ENCODE measurements at places on chromosomes 3 and 15.

DNA sequence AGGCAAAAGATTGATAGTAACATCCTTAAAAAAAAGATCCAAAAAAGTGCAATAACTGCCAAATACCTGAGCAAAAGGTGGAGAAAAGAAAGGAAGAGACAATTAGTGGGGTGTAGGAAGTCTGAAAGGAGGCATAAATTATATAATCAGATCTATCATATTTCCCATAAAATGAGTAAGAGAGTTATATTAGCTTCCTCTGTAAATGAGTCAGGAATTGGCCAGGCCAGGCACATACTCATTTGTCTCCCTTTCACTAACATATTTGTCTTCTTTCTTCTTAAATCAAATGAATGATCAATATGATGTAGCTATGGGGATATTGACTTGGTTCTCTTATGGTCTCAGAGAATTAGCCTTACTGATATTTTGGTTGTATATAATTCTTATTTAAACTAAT is 292.3 kb upstream of the CADM2 start:
- no peak for DNase-seq

DNA sequence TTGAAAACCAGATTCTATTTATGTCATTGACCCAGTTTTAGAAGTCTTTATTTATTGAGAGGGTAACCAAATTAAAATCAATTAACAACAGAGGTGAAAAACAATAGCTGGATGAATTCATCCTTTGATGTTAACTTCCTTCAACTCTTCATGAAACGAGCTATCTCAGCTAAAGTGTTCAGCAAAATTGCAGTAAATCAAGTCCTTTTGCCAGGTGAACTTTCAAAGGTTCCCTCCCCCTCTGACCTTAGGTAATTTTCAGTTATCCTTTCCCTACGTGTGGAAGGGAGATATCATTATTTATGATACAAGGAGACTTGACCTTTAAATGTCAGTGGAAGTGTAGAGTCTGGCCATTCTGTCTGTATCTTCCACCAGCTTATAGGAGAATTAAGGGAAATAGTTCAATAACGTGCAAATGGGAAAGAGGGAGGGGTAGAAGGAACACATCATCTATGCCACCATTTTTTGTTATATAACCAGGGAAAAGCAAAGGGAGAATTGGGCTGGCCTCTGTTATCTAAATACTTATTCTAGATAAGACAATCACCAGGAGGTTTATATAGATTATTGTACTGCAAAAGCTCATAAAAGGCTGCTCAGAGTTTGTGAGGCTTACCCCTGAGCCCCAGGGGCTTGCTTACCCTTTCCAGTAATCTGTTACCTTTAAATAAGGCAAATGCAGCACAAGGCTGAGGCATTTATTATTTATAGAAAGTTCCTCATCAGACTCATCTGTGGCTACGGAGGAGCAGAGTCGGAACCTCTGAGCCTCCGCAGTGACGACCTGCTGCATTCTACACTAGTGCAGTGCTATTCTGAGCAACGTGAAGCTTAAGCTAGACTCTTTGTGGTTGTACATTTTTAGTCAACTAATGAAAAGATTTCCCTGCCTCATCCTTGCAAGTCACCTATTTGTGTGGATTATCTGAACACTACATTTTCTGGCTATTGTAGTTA is 97.7 kb upstream of the ZBED2 start:
- no peak for DNase-seq

DNA sequence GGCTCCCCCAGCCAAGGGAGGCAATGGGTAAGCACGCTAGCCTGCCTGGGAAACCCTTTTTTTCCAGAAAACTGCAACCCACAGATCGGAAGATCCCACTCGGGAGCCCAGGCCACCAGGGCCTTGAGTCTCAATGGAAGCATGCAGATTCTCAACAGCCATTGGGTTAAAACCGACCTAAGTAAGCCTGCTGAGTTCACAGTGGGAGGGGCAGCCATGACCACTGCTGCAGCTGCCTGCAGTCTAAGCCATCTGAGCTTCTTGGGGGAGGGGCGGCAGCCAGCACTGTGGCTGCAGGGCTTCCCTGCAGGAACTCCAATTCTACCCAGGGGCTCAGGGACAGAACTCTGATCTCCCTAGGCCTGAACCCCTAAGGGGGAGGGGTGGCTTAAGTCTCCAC is 82.0 kb downstream of the DPPA2 start:
- no peak for DNase-seq

DNA sequence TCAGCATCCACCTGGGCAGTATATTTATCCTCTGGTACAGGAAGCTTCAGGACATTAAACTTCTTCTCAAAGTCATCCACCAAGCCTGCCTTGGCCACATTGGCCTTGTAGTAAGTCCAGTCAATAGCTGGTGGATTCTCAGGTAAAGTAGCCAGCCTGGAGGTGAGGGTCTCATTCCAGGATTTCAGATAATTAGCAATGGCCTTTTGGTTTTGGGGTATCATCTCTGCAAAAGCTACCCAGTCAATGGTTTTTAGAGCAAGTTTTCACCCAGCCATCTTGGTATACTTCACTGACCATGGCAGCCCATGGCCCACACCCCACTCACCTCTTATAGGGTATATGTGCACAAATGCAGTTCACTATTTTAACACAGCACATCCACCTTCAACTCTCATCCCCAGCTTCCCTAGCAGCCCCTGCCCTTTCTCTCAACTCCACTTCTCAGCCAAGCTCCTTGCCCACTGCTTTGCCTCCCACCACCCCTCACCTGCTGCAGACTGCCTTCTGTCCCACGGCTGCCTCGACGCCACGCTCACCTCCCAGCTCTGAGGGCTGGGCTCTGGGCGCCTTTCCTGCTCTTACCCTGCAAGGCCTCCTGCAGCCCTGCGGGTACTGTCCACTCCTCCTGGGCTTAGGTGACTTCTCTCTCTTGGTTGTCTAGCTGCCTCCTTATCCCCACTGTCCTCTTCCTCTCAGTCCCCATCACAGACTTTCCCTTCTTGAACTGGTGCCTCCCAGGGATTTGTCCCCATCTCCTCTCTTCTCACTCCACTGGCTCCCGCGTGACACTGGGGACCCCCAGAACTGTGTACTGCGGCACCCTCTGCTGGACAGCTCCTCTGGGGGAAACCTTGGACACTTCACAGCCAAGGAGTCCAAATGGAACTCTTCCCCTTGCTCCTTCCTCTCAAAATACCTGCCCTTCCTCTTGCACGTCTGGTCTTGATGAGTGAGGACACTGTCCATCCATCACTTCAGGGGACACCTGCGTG is 1.7 kb upstream of the TGM5 start:
- no peak for DNase-seq

DNA sequence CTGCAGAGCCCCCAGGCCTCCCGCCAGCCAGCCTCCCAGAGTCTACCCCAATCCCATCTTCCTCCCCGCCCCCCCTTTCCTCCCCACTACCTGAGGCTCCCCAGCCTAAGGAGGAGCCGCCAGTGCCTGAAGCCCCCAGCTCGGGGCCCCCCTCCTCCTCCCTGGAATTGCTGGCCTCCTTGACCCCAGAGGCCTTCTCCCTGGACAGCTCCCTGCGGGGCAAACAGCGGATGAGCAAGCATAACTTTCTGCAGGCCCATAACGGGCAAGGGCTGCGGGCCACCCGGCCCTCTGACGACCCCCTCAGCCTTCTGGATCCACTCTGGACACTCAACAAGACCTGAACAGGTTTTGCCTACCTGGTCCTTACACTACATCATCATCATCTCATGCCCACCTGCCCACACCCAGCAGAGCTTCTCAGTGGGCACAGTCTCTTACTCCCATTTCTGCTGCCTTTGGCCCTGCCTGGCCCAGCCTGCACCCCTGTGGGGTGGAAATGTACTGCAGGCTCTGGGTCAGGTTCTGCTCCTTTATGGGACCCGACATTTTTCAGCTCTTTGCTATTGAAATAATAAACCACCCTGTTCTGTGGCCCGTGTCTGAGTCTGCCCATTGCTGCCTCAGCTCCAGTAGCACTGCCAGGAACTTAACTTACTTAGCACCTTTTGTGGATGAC is 32.2 kb downstream of the PTPN23 start:
- DNase-seq: no peak

DNA sequence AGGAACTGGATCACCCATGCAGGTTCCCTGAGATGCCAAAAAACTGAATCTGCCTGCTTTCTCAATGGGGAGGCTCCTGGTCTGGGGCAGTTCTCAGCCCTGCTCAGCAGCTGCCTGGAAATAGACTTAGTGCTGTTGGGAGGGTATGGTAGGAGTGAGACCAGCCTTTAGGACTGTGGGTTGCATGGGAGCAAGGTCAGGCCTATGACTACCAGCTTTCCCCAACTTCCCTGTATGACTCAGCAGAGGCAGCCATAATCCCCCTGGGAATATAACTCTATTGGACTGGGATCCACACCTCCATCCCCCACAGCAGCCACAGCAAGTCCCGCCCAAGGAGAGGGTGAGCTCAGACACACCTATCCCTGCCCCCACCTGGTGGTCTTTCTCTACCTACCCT is 87.0 kb downstream of the CFAP44 start:
- no peak for DNase-seq

DNA sequence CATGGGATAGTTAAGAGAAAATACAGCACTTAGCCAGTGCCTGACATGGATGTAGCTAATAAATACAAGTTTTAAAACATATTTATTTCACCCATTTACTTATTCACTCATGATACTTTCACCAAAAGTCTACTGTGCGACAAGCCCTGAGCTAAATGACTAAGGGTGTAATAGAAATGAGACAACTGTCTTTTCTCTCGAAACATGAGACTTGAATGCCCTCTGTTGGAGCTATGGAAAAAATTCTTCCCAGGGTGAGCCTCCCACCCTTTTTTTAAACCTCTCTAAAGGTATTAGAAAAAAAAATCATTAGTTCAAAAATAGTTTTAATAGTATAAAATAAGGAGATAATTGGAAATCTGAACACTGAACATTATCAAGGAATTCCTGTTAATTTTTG is 24.3 kb upstream of the RPL14 start:
- DNase-seq: no peak

DNA sequence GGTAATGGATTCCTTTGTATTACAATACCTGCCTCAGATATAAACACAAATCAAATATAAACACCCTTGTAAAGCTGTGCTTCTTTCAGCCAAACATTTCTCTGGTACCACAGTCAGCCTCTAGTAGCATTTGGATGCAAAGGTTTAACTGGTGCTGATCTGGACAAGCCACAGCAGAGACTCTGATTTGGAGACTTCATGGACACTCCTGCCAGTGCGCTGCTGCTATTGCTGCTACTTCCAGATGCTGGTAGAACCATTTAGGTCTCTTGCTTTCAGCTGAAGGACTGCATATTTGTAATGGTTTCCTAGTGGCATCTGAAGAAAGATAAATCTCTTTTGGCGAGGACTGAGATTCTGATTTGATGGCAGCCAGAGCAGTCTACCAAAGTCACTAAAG is 36.9 kb downstream of the NCK1 start:
- DNase-seq: no peak

GRCh38 chr15:69869291-69869690 is 228.4 kb downstream of the TLE3 start:
- DNase-seq: no peak
